MCF 10A (cell line): ENCODE measurements at places on chromosomes 11 and 22. TPM values are rescaled to one million over a fixed set of nuclear protein-coding genes. Genes with fewer than 3 reads are reported as not detected.

Gene TMPRSS13
- not detected in 2 replicates for total RNA-seq

DNA sequence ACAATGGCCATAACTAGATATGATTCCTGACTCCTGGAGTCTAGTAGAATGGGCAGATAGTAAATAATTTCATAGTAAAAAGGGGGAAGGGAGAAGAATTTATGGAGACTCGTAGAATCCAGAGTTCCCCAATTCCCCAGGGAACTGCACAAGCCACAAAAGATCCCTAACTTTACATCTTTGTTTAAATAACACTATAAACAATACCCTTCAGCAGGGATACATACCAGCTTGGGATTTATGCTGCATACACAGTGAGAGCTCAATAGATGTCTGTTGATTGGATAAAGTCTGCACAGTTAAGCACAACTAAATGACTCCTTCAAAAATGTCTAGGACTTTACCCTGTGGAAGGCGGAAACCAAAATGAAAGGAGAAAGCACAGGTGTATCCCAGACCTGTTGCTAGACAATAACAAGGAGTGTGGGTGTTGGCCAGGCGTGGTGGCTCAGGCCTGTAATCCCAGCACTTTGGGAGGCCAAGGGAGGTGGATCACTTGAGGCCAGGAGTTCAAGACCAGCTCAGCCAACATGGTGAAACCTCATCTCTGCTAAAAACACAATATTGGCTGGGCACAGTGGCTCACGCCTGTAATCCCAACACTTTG, 6.8 kb downstream of the SLC35F2 start:
- DNase-seq = no peak

DNA sequence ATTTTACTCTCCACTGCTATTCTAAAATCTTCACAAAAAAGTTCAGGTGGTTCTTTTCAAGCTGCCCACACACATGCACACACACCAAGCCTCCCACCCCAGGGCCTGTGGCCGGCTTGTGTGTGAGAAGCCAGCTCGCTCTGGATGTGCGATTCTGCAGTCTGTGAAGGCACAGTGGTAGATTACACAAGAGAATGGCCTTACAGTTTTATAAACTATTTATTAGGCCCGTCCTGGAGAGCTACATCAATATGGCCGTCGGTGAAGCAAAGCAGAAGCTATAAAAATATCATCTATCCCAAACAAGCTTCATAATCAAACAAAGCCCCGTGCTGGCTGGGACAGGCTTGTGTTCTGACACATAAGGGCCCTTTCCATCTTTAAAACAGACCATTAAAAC, 240.5 kb downstream of the OPCML start:
- DNase-seq = no peak

Gene GRK3
- total RNA-seq = 6.5 and 7.9 TPM in 2 replicates

DNA sequence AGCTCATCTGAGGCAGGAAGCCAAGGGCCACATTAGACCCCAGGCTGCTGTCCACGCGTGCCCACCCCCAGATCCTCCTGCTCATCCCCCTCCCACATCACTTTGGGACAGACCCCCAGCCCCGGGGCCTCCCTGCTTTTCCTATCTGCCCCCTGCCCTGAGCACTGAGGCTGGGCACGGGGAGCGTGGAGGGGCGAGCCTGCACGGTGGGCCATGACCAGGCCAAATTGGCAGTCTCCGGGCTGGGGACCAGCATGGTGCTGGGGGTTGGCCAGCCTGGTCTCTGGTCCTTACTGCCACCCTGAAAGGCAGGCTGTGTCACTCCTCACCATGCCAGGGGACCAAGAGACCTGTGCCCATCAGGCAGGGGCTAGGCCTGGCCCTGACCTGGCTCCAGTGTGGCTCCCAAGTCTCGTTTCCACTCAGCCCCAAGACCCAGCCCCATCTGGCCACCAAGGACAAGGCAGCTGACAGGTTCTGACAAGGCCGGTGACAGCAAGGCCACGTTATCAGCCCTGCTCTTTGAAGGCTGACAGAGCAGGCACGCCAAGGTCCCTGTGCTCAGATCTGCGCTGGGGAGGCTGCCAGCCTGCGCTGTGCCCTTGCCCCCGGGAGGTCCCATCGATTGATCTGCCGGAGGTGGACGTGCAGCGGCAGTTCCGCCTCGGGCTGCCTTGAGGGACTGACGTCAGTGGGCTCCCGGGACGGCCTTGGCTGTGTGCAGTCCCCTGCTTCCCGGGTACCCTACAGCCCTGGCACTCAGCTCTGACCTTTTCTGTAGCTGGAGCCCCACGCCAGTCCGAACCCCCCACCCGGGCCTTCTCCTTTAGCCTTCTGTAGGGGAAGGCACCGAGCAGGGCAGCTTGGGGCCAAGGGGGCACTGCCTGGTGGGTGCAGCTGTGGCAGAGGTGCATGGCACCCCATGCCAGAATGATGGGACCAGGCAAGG, 3.6 kb downstream of the TNNI2 start:
- DNase-seq = no peak

DNA sequence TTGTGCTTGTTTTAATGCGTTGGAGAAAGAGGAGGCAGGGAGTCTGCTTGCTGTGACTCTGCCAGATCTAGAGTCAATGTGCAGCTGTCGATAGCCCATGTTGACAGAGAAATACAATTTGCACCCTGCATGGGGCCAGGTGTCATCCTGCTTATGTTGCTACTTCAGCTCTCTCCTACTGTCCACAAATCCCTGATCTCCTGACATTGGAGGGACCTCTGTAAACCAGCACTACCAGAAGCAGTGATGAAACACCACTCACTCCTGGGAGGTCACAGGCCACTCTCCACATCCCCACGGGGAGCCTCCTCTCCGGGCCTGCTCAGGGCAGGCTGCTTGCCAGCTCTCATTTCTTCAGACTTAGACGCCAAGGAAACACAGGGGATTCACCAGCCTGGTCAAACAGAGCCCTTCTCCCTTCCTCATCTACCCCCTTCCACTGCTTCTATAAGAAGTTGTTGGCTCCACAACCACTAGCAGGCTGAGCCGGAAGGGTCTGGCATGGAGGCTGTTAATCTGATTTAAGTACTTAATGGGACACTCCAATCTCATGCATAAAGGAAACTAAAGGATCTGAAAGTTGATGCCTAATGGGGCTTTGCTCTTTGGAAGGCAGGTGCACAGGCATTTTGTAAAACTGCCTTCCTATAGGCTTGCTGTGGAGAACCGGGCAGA, 29.9 kb upstream of the CSNK2A3 start:
- no peak for DNase-seq

DNA sequence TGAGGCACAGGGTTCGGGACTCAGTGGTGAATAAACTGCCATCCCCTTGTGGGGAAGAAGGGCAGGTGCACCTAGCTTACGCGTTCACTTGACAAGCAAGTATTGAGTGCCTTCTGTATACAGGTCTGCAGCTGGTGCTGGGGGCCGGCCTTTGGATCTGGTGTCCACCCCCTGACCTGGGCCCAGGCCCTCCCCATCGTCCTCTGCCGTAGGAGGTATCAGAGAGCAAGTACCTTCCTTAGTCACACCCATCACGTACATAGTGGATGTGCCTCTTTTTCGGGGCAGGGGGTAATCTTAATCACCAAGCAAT, 53.3 kb downstream of the SMIM38 start:
- DNase-seq = no peak
